LHCN-M2 (cell line): ENCODE measurements at places on chromosomes 4 and X. TPM values are rescaled to one million over a fixed set of nuclear protein-coding genes. Genes with fewer than 3 reads are reported as not detected.

- DNase-seq, result no peak
Observed at GRCh38 chrX:97524340-97524739, 640.6 kb downstream of the RPA4 start.

EMCN gene
- total RNA-seq, result not detected in 2 replicates

DNA sequence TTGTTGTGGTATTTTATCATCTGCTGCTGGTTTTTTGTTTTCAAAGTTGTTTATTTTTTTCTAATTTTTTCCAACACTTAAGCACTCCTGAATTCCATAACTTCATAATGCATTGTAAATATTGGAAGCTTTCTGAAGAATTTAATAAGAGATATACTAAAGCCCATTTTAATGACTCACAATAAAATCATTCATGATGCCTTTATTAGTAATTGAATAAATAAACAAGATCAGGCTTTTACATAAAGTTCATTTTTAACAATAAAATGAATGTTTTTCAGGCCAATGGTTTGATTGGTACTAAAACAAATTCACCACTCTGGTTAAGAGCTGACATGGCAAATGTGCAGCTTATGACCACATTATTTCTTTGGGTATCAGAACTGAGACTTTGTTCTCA lies 408.2 kb upstream of the SMIM31 start:
- DNase-seq, result peak; percentile 36

CCNB3 gene
- 0.32 and 0.40 TPM in 2 replicates for total RNA-seq

FAM200B gene
- 53.0 and 59.3 TPM in 2 replicates for total RNA-seq

CDX4 gene
- total RNA-seq, result not detected in 2 replicates

XAGE2 gene
- total RNA-seq, result not detected in 2 replicates

DNA sequence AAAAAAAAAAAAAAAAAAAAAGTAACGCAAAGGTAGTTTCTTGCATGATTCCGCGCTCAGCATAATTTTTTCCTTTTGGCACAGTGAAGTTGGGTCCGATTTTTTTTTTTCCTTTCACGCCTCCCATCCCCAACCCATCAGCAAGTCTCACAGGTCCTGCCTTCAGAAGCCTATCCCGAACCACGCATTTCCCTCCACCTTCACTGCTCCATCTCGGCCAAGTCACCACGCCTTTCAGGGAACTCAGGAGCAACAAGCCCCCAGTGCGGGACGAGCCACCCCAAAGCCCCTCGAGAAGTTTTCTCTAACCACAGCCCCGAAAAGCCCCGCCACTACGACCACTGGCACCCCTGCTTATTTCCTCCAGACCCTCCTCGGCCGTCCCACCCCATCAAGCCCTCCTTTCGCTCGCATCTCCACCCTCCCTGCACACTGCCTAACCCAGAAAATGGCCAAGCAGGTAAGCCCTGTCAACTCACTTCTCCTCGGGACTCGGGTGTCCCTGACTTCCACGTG lies 1.0 kb downstream of the SLBP start:
- DNase-seq, result no peak

DNA sequence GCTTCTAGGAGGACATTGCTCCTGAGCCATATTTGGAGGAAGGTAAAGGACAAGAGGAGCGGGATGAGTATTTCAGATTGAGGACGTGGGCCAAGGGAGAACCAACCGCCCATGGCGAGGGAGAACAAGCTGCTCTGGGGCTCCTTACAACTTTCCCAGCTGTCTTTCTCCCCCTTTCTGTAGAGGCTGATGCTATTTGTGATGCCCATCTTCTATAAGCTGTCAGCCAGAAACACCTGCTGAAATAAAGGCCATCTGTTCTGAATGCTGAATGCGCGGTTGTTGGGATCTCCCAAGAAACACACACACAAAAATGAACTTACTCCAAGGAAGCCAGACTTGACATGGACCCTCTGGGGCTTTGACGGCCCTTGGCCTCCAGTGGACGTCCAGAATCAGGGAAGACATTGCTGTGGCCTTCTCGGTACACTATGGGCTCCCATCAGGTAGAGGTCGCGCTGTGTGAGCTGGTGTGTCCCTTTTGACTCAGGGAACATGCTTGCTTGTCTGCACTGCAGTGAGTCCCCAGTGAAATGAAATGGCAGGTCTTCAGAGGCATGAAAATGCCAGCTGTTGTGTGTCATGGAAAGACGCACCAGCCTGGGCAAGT lies 30.9 kb downstream of the RWDD4 start:
- DNase-seq, result no peak

- DNase-seq, result no peak
Observed at GRCh38 chrX:54826598-54826997, 19.1 kb downstream of the MAGED2 start.

GLRA3 gene
- not detected in 2 replicates for total RNA-seq

DNA sequence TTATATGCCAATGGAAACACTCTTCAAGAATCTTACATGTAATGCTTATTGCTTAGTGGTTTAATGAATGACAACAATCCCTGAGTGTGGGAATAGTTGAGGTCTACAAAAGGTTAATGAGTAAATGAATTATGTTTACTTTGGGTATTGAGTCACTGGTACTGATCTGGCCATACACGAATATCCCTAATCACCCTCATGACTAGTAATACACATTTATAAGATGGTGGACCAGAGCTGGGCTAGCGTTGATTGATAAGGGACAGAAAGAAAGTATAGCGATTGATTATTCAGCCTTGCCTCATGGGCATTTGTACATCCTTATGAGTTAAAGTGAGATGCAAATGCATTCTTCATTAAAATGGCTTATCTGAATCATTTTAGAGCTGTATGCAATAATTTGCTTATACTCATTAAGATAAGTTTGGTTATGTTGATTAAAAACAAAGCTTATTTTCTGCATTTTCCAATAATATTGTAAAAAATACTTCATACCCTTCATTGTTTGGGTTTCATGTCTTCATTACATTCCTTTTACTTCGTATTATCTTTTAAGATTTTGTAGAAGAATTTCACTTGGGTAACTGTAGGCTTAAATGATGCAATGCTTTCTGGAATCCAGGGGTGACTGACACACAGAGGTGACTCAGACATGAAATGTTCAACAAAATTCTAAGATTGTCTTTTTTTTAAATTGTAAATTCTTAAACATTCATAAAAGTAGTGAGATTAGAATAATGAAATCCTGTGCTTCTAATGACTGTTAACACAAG lies 47.4 kb downstream of the FGF2 start:
- DNase-seq, result peak; percentile 80

GRCh38 chrX:20140420-20140819 lies 1.2 kb downstream of the EIF1AX start:
- peak; percentile 4 for DNase-seq

DNA sequence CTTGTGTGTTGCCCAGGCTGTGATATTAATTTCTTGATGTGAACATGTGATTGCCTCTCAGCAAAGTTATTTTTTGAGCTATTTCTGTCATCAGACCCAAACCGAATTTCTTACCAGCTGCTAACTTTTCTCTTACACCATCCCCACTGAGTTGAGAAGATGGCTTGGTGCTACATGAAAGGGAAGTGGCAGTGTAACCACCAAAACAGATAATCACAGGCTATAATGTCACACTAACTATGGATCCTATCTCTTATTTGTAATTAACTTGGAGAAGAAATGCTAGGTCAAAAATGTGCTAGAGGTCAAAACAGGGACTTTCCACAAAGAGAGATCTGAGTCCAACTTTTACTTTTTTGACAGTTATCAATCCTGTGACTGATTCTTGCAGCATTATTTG lies 43.8 kb downstream of the ELOVL6 start:
- DNase-seq, result no peak

LGI2 gene
- total RNA-seq, result not detected in 2 replicates

- DNase-seq, result no peak
Observed at GRCh38 chr4:3719836-3720235, 46.3 kb upstream of the ADRA2C start.

SYP gene
- total RNA-seq, result 1.4 and 2.0 TPM in 2 replicates

FBXW7 gene
- total RNA-seq, result 18.1 and 20.1 TPM in 2 replicates

GRCh38 chr4:90057091-90057490 lies 70.1 kb upstream of the CCSER1 start:
- no peak for DNase-seq

SPOCK3 gene
- not detected in 2 replicates for total RNA-seq

RAI2 gene
- 0.11 TPM in 1 of 2 replicates, not detected in the other for total RNA-seq

- DNase-seq, result peak; percentile 34
Observed at GRCh38 chr4:121597346-121597934, 99.3 kb downstream of the ANXA5 start.

DNA sequence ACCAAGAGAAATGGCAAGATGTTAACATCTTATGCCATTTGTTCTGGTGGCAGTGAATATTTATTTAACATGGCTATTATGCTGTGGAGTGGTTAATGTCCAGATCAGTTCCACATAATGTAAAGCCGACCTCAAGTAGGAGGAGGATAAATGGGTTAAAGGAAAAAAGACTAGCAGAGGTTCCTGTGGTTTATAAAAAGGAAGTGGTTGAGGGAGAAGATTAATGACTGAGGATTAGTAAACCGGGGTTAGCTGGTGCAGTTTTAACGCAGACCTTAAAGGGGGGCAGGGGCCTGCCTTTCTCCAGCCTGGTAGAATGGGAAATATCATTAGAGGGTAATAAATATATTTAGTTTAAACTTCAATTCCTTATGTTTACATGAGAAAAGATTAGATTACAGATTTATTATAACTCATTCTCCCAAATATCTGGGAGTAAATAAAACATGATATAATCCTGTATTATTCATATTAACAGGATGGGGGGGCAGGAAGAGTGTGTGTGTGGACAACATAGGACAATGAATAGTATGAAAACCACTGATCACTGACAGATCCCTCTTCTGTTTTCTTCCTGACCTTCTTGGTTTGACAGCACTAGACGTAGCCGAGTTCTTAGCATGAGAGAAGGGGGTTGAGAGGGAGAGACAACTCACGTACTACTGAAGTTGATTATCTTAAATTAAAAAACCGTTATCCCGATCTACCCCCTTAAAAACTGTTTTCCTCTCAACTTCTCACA lies 124.1 kb upstream of the LIMCH1 start:
- DNase-seq, result peak; percentile 27

EFHC2 gene
- total RNA-seq, result 0.17 TPM in 1 of 2 replicates, not detected in the other

GRCh38 chrX:140163371-140164159 lies 198.2 kb upstream of the CXorf66 start:
- peak; percentile 69 for DNase-seq

DNA sequence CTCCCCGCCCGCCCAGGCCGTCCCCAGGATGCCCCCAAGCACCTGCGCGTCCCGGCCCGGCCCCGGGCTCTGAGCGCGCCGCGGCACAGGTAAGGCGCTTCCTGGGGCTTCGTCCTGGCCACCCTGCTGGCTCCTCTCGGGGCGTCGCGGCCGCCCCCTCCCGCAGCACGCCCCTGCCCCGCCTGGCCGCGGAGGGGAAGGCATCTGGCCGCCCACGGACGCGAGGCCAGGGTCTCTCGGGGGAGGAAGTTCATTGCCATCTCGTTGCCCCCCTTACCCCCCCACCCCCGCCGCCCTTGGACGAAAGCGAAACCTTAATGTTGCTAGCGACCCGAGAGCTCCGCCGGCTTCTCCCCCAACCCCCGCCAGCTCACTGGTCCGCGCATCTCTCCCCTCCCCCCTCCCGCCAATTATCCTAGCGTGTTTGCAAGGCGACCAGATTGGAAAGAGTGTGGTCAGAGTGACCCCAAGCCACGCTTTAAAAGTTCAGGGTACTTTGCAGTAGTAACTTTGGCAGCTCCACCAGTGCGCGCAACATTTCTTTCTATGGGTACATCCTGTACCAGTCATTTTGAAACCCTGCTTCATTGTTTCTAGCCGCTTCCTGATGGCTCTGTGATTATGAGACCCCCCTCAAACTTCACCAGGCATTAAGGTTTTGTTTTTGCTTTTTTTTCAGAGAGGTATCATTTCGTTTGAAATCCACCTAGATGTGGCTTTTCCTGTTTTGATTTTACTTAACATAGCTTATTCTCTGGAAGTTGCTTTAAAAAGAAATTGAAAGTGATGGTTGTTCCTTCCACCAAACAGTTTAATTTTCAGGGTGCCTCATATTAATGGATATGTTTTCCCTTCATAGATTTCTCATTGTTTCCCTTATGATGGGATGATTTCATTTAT lies 626 bp downstream of the TBC1D1 start:
- DNase-seq, result peak; percentile 13

UVSSA gene
- total RNA-seq, result 6.3 and 11.1 TPM in 2 replicates

GRCh38 chr4:10958226-10958856 lies 273.8 kb upstream of the CLNK start:
- DNase-seq, result no peak

DNA sequence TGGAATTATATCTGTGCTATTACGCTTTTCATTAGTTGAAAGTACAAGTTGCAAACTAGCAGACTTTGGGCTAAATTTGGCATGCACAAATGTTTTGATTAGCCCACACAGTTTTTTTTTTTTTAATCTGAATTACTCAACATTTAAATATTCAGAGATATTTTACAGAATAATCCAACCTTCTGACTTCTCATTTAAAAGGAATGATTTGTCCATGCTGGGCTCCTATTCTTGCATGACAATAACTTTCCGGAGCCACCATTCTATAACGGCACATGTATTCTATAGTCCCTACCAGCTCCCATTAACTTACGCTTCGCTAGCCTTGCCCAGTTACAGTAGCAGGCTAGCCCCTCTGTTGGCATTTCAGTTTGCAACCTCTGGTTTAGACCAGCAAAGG lies 219.3 kb upstream of the FTHL17 start:
- DNase-seq, result no peak

GRCh38 chrX:17680732-17681413 lies 56.4 kb upstream of the SCML1 start:
- DNase-seq, result no peak

- DNase-seq, result peak; percentile 69
Observed at GRCh38 chr4:80072228-80072743, 743 bp downstream of the ANTXR2 start.

DNA sequence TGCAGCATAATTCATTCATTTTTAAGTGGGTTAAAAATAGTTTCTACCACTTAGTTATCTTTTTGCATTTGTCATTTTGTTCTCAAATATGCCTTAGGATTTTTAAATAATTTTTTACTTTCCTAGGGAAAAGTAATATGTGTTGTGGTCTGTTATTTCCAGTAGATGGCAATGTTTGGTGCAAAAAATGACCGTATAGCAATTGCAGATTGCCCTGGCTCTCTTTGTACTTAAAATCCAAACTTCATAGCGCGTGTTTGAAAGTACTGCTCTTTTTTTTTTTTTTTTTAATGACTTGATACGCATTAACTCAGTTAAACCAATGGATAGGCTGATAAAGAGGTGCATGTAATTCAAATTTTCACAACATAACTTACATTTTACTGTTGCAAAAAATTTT lies 74.4 kb upstream of the RBMX start:
- peak; percentile 31 for DNase-seq

RLIM gene
- 44.6 and 48.0 TPM in 2 replicates for total RNA-seq

DNA sequence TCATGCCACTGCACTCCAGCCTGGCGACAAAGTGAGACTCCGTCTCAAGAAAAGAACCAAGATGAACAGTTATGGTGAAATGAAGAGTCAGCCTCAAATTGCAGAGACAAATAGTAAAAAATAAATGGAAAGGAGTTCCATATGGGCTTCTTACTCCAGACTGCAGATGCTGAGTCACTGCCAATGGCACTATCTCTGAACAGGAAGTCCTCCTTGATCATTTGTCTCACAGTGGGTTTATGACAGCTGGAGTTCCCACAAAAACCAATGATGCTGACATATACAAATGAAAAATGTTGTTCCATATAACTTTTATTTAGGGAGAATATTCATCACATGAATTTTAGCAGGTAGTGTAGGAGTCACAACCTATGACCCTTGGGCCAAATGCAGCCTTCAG lies 631.6 kb downstream of the PCDH18 start:
- DNase-seq, result peak; percentile 56

GRCh38 chr4:153639833-153640802 lies 44.0 kb upstream of the TLR2 start:
- DNase-seq, result no peak

SLC25A14 gene
- total RNA-seq, result 18.6 and 20.2 TPM in 2 replicates

- DNase-seq, result no peak
Observed at GRCh38 chrX:65045001-65045400, 68.8 kb upstream of the ZC4H2 start.

- peak; percentile 94 for DNase-seq
Observed at GRCh38 chr4:57023104-57023503, 44.4 kb downstream of the POLR2B start.

PROM1 gene
- not detected in 2 replicates for total RNA-seq
